NCI-H524 (cell line): ENCODE measurements at places on chromosomes 11 and 22.

GRCh38 chr11:35893796-35894475 is 49.9 kb upstream of the LDLRAD3 start:
- peak; percentile 10 for DNase-seq

DNA sequence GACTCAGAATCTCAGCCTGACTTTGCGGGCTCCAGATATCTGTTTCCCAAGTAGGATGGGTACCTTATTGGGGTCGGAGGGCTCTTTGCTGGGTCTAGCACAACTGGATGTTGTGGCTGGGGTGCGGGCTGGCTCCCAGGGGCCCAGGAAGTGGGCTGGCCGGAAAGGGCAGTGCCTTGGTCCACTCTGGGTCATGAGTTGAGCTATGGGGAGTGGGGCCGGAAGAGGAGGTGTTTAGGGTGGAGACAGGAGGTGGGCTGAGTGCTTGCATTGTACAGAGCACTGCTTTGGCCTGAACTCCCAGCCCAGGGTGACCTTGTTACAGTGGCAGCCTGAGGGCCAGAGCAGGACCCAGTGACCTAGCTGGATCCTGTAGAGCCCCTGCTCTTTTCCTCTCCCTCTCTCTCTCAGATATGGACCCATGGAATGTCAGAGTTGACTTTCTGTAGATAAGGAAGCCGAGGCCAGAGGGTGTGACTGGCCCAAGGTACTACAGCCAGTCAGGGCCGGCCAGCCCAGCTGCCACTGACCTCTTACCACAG is 13.2 kb downstream of the PHLDB1 start:
- DNase-seq, result no peak

- no peak for DNase-seq
Measured at GRCh38 chr11:62806611-62807121, 1.4 kb upstream of the NXF1 start.

DNA sequence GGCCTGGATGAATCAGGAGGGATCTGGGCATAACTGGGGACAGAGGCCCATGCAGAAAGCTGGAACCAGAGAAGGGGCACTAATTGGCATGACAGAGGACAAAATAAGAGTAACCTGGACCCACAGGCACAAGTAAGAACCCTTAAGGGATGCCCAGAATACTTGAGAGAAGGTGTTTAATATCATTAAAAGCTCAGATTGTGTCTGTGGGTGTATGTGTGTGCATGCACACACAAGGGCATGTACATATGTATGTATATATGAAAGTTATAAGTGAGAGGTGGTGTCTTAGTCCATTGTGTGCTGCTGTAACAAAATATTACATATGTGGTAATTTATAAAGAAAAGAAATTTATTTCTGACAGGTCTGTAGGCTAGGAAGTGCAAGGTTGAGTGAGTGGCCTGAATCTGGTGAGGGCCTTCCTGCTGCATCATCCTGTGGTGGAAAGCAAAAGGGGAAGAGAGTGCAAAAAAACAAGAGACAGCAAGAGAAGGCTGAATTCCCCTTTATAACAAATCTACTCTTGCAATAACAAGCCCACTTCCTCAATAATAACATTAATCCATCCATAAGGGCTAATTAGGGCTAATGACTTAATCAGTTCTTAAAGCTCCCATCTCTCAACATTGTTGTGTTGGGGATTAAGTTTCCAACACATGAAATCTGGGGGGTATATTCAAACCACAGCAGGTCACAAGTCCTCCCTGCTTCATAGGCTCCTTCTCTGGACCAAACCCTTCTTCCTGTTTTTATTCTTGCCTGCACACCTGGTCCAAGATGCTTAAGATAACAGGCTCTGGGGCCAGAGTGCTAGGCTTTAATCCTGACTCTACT is 68.3 kb upstream of the POU2AF2 start:
- peak; percentile 57 for DNase-seq

DNA sequence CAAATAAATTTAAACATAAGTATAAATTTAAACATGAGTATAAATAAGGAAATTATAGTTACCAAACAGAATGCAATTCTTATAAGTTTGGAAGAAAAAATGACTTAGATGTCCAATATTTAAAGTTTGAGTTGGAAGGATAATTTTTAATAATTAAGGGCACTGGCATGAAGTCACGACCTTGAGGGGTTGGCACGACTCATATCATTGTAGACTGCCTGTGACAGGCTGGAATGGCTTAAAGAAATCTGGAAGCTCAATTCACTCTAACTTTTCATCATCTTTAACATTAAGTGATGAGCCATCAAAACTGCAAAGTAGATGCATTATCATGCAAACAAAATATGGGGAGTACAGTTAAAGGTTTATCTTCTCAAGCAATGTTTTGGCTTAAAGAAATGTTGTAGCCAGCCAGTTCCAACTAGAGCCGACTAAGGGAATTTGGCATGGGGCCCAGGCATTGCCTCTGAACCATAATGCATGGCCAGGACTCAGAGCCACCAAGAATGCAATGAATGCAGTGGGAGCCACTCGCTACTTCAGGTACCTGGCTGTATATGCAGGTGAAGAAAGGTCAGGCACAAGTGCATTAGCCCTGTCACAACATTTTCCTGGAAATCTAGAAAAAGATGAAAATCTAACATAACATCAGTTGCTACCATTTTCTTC is 33.4 kb downstream of the PGR start:
- no peak for DNase-seq

DNA sequence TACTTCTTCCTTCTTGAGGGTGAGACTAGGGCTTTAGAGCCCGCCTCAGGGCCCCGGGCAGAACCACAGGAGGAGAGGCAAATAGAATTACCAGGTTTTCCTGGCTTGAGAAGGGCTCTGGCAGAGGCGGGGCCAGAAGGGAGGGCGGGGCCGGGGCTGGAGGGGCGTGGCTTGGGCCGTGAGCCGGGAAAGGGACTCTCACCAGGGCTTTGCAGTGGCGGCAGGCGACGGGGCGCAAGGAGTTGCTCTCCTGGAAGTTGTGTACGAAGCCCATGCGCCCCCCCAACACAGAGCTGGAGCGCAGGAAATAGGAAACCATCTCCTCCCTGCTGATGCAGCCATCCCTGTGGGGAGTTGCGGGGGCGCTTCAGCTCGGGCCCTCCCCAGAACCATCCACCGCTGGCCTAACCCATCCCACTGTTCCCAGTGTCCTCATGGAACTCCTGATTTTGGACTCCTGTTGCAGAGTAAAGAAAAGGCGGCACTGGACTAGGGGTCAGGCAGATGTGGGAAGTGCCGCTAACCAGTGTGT is 6.9 kb upstream of the NRXN2 start:
- DNase-seq, result no peak

DNA sequence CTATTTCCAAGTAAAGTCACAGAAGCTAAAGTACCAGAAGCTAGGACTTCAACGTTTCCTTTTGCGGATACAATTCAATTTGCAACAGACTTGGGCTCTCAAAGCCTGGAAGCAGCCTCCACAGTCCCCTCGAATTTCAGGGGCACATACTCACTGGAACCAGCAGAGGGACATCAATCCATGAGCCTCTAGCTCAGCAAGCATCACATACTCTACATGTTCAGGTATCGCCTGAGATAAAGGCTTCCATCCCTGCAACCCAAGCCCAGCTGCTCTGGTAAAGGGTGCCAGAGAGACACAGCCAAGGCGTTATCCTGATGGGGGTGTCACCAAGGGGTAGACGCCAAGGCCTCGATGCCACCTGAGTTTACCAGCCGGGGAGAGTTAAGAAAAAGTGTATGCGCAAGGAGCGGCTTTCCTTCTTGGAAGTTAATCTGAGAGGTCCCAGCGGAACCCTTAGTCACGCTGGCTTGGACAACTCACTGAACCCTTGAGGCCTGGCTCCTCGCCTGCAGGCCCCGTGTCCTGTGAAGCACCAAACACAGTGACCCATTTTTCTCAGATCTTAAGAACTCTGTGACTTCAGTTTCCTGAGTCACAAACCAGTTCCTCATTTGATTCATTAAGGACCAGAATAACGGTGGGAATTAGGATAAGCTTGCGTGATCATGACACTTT is 13.0 kb downstream of the LTO1 start:
- no peak for DNase-seq

- DNase-seq, result no peak
Measured at GRCh38 chr11:73753938-73754337, 6.9 kb downstream of the RAB6A start.

GRCh38 chr11:95534226-95534625 is 255.4 kb downstream of the FAM76B start:
- no peak for DNase-seq

DNA sequence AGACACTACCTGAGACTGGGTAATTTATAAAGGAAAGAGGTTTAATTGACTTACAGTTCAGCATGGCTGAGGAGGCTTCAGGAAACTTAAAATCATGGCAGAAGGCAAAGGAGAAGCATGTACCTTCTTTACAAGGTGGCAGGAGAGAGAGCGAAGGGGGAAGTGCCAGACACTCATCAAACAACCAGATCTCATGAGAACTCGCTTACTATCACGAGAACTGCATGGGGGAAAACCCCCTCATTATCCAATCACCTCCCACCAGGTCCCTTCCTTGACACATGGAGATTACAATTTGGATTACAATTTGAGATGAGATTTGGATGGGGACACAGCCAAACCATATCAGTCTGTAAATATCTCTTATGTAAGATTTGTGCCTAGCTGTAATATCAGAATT is 50.9 kb upstream of the ATXN10 start:
- DNase-seq, result no peak

- no peak for DNase-seq
Measured at GRCh38 chr22:18028817-18029527, 4.6 kb upstream of the MICAL3 start.

- no peak for DNase-seq
Measured at GRCh38 chr22:26553056-26553752, 36.7 kb downstream of the TPST2 start.

DNA sequence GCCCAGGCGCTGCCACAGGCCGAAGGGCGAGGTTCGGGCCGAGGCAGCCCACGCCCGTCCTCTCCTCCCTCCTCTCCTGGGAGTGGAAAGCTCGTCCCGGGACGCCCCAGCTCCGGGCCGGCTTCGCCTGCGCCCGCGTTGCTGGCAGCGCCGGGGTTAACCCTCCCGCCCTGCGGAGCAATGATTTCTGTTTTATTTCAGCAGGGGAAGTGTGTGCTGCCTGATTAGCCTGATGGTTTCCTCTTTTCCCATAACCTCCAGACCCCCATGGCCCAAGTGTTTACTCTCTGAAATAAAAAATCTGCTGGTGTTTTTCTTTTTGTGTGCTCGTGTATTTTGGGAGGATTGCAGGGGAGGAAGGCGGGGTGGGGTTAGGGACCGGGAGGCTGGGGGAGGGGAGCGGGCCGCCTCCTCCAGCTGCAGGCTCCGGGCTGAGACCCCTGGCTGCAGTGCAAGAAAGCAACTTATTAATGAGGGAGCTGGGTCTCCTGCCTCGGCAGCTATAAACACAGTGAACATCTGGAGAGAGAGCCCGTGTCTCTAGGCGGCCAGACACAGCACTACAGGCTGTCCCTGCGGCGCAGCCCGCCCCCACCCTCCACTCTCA is 38.6 kb downstream of the ETS1 start:
- DNase-seq, result no peak

GRCh38 chr22:44331881-44332714 is 19.3 kb upstream of the SHISAL1 start:
- no peak for DNase-seq

GRCh38 chr11:130042093-130042591 is 27.6 kb upstream of the APLP2 start:
- no peak for DNase-seq

DNA sequence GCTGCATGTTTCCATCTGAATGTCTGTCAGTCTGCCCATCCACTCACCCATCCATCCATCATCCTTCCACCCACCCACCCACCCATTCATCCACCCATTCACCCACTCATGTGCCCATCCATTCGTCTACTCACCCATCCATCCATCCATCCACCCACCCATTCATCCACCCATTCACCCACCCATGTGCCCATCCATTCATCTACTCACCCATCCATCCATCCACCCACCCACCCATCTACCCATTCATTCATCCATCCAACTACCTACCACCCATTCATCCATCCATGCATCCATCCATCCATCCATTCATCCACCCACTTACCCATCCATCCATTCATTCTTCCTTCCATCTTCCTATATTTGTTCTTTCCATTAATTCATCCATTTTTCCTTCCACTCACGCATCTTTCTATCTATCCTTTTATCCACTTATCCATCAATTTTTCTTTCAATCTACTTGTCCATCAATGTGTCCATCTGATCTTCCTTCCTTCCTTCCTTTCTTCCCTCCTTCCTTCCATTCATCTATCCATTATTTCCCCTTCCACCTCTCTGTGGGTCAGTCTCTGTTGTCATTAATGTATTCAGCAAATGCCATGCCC is 8.0 kb downstream of the CRYBB3 start:
- DNase-seq, result no peak

GRCh38 chr22:48015701-48016100 is 1253.3 kb downstream of the TBC1D22A start:
- no peak for DNase-seq
